Osteoblast (primary cell): ENCODE measurements at places on chromosomes 16 and 17. TPM values are rescaled to one million over a fixed set of nuclear protein-coding genes. Genes with fewer than 3 reads are reported as not detected.
A peak's percentile ranks its signal among the peaks of the same experiment; 100 is the strongest.

DNA sequence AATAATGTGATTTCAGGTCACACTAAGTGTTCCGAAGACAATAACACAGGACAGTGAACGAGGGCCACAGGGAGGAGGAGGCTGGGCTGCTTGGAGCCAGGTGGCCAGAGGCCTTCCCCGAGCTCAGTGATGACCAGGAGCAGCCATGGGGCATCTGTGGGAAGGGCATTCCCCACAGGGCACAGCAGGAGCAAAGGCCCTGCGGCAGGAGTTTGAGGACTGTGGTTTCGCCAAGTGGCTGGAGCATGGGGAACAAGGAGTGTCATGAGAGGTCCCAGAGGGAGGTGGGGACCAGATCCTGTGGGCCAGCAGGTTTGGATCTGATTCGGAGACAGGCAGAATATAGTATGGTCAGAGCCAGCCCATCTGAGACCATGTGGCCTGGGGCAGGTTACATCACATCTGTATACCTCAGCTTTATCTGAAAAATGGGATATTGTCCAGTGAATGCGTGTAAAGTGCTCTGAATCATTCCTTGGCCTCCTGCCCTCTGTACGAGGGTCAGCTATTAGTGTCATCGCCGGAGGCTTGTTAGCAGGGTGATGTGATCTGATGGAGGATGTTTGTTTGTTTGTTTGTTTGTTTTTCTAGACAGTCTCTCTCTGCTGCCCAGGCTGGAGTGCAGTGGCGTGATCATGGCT, 176.8 kb downstream of the KATNIP start:
- DNase-seq = no peak

DNA sequence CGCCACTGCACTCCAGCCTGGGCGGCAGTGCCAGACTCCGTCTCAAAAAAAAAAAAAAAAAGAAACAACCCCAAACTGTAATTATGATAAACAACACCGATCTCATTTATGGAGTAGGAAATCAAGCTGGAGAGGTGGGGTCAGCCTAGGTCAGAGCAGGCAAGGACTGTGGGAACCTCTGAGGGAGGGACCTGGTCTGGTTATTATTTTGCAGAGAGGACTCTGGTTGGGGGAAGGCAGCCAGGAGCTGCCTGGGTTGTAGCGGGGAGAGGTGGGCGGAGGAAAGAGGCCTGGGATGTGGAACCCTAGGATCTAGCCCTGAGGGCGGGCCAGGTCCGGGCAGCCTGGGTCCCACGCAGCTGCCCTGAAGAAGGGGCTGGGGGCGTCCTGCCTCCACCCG, 10.9 kb upstream of the HS3ST6 start:
- peak; percentile 95 for DNase-seq

DNA sequence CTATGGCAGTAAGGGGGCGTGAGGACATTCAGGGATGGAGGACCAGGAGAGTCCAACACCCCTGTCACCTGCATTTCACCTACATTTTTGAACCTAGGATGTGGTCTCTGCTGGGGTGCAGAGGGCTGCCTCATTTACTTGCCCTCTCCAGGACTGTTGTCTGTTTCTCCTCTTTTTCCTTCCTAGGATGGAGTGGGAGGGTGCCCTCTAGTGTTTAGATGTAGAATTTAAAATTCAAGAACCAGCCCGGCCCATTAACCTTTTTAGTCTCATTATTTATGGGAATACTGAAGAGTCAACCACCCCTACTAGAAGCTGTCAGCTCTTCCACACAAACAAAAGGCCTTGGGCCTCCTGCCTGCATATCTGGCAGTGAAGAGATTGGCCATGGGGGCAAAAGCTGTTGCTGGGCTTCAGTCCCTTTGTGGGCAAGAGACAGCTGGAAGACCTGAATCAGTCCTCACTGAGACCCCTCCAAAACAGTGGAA, 2.5 kb upstream of the STARD3 start:
- peak; percentile 94 for DNase-seq

DNA sequence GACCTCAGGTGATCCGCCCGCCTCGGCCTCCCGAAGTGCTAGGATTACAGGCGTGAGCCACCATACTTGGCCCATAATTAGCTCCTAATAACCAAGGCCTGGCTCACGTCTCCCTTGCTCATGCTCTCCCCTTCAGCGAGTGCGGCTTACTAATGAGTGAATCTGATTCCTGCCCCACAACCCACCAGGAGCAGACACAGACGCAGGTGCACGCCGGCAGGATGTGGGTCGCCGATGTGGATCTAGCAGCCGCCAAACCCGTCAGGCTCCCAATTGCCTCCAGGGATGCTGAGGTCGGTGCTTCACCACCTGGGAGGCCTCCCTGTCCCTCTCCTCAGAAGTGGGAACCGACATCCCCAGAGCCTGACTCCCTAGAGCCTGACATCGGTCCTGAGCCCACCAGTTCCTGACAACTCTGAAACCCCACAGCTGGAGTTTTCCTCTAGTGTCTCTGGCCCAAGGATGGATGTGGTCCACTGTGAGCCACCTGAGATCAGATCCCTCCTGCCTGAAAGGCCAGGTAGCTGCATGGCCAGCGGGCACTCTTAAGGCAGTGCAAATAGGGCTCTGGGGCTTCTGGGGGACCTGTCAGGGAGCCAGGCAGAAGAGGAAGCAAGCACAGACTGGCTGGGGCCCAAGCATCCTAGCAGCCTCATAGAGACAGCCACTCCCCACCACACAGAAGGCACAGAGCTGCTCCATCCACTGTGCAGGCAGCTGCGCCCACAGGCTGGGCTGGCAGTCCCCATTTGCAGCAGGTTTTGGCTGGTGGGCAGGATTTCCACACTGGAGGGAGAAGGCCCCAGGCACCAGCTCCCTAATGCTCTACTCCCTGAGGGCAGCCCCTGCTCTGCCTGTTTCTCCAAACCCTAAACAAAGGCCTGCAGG, 10.8 kb downstream of the EXOC7 start:
- peak; percentile 37 for DNase-seq

SSTR5 gene
- not detected in 2 replicates for total RNA-seq

DNA sequence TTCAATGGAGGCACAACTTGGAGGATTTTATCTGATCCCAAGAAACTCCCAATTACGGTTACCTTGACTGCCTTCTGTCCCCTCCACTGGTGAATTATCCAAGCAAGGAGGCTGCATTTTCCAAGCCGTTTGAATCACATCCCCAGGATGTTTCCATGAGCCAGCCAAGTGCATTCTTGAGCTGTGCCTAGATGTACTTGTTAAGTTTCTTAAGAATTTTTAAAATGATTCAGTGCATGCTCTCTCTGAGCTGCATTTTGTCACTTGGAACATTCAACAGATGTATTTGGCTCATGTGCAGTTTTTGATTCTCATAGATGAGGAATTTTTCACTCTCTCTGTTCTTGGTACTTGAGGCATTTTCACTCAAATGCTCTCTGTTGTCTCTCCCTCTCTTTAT, 202.6 kb upstream of the MYOCD start:
- no peak for DNase-seq

- DNase-seq = no peak
Observed at GRCh38 chr16:16863672-16864071, 484.7 kb downstream of the NPIPA7 start.

DNA sequence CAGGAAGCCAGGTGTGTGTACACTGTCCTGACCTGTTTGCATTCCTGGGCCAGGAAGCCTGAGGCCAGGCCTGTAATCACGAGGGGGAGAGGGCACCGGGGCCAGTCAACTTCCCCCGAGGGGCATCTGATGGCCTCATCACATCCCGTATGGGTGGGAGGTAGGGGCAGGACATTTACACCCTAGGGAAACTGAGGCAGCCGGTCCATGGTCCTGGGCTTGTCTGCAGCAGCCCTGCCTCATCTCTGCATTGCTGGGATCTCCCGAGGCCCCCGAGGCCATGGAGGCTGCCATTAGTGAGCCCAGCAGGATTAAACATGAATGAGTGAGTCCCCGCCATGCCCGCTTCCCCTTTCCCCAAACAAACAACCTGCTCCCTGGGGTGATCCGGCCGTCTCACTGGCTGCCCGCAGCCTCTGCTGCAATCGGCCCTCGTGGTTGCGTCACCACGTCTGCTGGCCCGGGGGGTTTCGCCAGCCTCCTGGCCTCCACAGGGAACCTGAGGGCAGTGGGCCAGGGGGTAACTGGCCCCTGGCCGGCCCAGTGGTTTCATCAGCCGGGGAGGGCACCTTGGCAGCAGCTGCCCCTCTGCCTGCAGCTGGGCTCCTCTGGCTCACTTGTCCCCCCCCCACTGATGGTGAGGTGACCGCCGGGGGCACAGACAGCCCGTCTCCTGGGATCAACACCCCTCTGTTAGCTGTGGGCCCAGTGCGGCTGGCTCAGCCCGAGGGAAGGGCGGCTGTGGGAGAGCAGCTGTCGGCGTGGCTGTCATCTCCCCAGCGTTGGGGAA, 88.3 kb upstream of the GSE1 start:
- DNase-seq = peak; percentile 98

- no peak for DNase-seq
Observed at GRCh38 chr17:37605081-37605480, 4.1 kb downstream of the SYNRG start.

IRX3 gene
- total RNA-seq = 68.4 and 71.7 TPM in 2 replicates

- no peak for DNase-seq
Observed at GRCh38 chr17:56172517-56172982, 19.3 kb downstream of the ANKFN1 start.

- no peak for DNase-seq
Observed at GRCh38 chr17:82012640-82013295, 9.9 kb downstream of the CENPX start.

RASD1 gene
- 13.8 and 14.7 TPM in 2 replicates for total RNA-seq
